ENCODE measurements at places on chromosomes 5 and 9.

GRCh38 chr5:118371973-118372831 lies 616.1 kb downstream of the DTWD2 start:
- DNase-seq = no peak

GRCh38 chr9:40907657-40908624 lies 220.5 kb downstream of the FOXD4L6 start:
- DNase-seq = no peak

DNA sequence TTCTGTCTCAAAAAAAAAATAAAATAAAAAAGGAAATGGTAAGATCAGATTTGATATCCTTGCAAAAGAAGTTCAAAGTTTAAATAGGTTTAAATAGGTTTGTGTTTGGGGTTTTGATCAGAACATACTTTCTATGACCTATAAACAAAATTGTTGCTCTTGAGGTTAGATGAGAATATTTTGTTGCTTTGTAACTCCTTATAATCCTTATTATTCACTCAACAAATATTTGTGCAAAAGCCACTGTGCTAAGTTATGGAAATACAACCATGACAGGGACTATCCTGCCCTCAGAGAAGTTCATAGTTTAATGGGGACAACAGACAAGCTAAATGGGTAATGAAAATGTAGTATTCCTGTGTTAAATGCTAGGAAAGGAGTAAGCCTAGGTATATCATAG lies 71.5 kb downstream of the INVS start:
- no peak for DNase-seq

- DNase-seq = no peak
Measured at GRCh38 chr5:31496301-31496700, 35.6 kb downstream of the DROSHA start.

DNA sequence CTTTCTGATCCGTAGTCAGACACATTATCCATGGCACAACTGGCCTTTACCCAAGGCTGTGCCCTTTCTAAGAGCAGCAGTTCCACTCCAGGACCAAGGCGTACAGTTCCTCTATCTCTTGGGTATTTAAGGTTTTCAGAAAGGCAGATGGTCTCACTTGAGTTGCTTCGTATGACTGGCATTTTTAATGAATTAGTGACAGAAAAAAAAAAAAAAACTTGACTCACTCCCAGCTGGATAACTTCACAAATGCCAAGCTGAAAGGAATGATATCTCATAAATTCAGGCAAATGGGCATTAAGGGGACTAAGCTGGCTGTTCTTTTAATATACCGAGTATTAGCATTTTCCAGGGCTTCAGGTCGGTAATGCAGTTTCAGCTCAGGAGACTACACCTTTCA lies 60.7 kb downstream of the SLC24A2 start:
- no peak for DNase-seq

- DNase-seq = no peak
Measured at GRCh38 chr9:120528829-120529228, 51.1 kb downstream of the CDK5RAP2 start.

DNA sequence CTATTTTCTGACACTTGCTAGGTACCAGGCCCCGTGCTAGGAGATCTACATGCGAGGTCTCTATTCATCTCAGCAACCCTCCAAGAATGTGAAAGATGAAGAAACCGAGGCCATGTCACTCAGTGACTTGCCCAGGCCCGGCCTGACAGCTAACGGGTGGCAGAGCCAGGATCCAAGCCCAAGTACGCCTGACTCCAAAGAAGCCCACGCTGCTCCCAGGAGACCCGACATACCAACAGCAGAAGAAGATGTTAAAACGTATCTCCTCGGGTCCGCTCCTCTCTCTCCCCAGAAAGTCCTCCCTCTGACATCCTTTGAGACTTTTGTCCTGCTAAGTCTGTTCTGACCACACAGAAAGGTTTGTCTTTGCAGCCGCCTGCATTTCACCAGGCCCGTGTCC lies 65.2 kb downstream of the CRB2 start:
- DNase-seq = no peak

- no peak for DNase-seq
Measured at GRCh38 chr5:122639864-122640263, 135.0 kb upstream of the SNX2 start.

- no peak for DNase-seq
Measured at GRCh38 chr9:71748280-71748743, 20.0 kb downstream of the CEMIP2 start.

DNA sequence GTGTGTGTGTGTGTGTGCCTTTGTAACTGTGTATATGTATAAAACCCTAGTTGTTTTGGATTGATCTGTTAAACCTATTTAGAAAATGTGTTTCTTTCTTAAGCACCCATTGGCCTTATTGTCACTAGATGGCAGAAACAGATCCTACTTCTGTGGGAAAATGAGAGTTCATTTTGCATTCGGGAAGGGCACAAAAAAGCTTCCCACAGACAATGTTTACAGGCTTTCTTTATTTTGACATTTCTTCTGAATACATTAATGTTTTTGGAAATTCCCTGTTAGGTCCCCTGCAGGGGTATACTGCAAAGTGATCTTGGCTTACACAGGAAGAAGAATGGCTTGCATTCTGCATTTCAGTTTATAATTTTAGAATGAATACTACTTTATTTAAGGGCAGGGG lies 481.8 kb upstream of the ARRDC3 start:
- DNase-seq = peak; percentile 25

DNA sequence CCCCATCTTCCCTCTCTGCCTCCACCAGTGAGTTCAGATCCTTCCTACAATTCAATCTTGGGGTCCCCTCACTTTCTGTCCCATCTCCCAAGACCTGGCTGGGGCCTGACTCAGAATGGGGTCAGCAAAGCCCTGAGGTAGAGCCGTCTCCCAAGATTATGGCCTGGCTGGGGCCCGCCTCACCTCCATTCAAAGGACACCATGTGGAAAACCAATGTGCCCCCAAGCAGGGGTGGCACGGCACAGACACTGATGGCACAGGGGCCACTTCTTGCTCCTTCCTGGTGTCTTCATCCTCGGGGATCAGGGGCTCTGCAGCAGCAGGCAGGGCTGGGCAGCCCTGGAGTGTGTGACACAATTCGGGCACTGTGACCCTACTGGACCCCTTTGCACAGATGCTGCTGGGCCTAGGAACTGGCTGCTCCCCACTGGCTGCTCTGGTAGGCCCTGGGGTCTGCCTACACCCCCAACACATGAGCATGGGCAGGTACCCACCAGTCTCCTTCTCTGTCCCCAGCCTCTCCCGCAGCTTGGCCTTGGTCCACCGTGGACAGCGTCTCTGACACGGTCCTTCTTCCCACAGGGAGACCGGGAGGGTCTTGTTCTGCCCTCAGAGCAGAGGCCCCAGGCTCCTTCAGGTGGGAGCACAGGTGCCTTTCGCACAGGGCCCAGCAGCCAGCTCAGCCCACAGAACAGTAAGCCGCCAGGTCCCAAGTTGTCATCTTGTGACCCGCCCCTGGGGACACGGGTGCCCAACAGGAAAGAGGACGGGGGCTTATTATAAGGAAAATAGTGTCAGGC lies 89.5 kb downstream of the ADAMTS2 start:
- DNase-seq = no peak

GRCh38 chr5:11110128-11110527 lies 349.1 kb upstream of the DAP start:
- no peak for DNase-seq

DNA sequence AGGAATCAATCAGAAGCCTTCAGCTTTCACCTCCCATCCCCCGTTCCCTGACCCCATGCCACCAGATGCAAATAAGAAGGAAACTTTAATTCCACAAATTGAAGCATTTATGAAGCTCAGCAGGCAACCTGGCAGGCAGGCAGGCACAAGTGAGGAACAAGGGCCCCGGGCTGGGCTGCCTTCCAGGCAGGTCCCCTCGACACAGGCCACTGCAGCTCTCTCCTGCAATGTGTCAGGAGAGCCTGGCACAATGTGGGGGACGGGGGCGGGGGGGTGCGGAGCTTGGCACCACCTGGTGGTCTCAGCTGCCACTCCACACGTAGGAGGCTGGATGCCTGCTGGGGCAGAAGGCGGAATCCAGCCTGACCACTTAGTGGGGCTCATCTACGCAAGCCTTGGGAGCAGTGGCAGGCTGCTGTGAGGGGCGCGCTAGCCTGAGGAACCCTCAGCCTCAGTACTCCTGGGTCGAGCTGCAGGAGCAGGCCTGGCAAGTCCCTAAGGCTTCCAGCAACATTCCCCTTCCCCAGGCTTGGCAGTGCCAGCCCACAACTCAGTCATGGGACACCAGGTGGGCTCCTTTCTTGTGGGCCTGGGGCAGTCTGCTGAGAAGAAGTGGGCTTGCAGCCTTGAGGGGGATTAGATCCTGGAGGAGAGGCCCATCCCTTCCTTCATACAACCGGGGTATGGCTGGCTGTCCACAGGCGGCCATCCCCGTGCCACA lies 50.2 kb upstream of the KCNMB1 start:
- no peak for DNase-seq

DNA sequence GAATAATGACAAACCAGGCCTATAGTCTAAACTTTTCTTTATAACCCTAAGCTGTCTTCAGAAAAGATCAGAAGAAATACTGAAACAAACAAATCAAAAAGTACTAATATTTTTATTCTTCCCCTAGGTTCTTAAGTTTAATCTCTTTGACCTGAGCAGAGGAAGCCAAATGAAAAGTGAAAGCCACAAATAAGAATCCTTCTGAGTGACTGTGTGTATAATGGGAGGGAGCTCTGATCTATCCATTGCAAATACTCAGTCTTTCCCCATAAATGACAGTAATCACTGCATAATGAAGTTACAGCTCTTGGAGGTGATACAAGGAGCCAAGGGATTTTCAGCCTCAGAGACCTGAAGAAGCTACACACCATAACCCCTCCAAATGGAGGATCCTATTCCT lies 126.9 kb upstream of the ATP10B start:
- no peak for DNase-seq

DNA sequence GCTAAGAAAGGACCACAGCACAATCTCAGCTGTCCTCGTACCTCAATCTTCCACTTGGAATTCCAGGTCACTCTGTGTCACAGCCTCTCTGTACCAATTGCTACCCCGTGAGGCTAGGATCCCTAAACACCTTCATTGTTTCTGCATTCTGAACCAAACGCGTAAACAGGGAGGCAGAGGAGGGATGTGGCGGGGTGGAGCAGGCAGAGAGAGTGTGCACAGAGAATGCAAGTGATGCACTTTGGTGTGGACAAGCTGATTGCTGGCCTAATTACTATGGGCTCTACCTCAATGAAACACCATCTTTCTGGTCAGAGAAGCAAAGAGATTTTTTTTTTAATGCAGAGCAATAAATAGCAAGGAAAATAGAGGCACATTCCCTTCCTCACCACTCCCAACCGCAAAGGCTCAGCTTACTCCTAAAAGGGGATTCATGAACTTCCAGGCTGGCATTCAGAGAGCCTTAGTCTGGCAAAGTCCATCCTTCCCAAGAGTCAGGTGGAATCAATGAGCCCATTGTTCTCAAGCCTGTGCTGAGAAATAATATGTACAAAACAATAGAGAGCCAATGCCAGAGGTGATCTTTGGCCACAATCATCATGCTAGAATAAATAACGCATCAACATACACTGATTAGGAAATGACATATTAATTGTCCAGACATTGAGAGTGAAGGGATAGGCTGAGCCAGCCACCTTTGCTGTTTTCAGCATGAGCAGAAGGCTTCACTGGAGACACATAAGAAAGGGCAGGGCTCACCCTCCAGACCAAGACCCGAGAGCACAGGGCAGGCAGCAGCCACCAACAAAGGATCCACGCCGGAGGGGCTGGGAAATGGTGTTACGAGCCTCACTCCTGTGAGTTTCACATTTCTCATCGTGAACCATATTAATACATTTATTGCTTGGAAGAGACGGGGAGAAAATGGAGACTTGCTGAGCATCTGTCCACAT lies 278.8 kb downstream of the ENC1 start:
- DNase-seq = no peak
